Central memory CD8-positive, alpha-beta T cell (primary cell): ENCODE measurements at places on chromosomes 6 and 20.

DNA sequence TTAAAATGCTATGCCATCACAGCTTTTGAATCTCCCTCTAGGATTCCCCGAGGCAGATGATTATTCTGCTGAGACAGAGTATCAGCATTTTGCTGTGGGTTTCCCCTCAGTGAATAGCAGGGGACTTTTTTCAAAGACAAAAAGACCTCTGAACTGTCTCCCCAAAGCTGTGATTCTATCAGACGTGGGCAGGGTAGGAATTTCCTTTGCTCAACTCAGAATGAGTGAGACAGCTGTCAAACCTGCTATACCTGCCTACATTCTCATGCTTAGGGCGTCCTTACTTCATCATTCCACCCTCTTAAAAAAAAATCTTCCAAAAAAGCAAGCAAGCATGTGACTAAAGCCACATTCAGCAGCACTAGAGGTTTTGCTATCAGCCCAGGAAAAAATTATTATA is 147.6 kb upstream of the FAM83B start:
- DNase-seq: no peak

GRCh38 chr20:51284871-51285270 is 257.6 kb downstream of the NFATC2 start:
- no peak for DNase-seq

DNA sequence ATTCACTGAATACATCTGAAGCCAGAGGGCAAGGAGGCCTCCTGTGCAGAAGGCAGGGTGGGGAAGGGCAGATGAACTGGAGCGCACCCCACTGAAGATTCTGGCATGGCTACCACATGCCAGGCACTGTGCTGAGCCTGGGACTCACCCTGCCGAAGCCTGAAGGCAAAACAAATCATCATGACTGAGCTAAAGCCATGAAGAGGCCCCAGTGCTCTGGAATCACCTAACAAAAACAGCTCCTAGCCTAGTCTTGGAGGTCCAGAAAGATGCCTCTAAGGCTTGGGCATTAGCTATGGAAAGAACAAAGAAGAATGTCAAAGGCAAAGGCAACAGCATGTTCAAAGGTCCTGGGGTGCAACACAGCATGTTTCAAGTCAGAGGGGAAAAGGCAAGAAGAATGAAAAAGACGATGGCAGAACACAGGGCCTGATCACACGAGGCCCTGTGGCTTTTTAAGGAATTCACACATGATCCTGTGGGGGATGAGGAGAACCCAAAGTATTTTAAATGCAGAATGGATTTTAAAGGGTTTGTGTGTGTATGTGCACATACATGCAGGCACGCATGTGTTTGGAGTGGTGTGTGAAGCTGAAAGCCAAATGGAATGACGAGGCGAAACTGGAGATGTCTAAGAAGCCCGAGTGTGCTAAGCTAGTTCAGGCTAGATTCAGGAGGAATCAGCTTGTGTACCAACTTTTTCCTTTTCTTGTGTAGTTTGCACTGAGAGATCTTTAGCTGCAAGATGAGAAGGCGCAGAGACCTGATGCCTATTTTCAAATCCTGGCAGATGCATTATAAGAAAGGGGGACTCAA is 261.4 kb downstream of the ZNF217 start:
- DNase-seq: no peak

- no peak for DNase-seq
These were observed 13.2 kb upstream of the HMGA1 start for GRCh38 chr6:34223381-34223955.

- DNase-seq: no peak
These were observed 90.5 kb upstream of the HEY2 start for GRCh38 chr6:125658759-125659431.

DNA sequence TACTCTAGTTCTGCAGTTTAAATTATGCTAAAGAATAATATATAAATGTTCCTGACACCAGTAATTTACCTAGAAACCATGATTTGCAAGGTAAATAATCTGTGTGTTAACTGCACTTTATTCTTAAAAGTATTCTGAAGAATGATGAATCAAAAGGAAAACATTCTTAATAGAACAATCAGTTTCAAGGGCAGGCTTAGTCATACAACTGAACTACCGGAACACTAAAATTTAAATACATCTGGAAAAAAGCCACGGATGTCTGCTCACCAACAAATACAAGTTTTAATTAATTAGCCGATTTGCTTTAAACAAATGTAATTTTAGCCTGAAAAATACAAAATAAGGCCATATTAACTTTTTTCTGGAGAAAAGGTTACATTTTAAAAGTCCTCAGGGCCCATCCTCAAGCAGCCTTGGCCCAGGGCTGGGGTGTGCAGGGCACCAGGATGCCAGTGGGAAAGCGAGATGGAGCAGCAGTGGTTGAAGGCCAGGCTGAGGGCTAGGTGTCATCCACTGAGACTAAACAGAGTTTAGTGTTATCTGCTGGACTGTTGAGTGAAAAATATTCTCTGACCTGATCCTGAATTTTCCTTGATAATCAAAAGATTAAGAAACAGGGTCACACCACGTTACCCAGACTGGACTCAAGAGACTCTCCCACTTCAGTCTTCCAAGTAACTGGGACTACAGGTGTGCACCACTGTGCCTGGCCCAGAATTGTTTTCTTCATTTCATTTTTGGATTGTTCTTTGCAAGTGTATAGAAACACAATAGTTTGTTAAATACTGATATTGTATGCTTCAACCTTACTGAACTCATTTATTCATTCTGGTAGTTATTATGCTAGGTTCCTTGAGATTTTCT is 88.2 kb upstream of the DST start:
- no peak for DNase-seq

GRCh38 chr6:37143585-37143984 is 26.4 kb upstream of the PIM1 start:
- DNase-seq: no peak

GRCh38 chr6:17622144-17622543 is 22.0 kb downstream of the FAM8A1 start:
- DNase-seq: no peak

GRCh38 chr20:64223526-64224067 is 32.0 kb upstream of the PCMTD2 start:
- DNase-seq: no peak

DNA sequence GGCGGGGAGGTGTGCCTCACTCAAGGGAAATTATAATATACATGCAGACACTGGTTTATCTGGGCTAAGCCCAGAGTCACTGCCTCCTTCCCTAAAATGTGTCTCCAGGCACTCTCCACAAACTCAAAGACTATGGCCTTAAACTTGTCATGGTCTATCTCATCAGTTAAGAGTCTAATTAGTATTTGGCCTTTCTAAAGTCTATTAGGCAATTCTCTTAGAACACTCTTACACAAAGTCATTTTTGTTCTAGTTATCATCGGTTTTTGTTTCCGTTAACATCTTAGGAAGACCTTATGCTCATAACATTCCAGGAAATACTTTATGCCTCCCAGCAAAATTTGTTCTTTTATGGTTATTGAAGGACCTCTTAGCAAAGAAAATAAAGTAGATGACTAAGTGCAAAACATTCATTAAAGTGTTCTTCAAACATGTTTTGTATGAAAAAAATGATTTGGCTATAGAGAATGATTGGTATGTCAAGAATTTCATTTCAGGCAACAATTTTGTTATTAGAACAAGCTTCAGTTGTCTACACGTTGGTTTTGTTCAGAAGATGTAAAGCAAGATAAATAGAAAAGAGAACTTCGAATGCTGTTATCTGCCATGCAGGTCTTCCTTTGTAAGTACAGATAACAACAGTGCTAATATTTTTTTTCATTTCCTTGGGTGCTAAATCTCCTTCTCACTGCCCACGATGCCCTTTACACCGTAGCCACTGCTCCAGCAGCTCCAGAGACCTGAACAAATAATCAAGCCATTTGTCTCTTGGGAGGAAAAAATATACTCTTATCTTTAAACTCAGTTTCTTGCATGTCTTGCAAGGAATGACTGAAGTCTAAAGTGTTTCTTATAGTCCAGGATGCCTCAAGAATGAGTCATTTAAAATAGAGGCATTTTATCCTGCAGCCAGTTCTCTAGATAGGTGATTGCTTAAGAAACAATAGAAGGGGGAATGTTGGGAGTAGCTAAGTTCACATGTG is 170.4 kb downstream of the HTR1B start:
- DNase-seq: no peak

DNA sequence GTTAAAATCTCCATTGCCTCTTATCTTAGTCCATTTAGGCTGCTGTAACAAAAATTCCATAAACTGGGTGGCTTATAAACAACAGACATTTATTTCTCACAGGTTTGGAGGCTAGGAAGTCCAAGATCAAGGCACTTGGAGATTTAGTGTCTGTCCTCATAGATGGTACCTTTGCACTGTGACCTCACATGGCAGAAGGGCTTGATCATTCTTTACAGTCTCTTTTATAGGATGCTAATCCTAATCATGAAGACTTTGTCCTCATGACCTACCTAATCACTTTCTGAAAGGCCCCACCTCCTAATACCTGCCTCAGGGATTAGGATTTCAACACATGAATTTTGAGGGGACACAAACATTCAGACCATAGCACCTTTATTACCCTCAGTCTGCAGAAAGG is 6.6 kb downstream of the GLO1 start:
- no peak for DNase-seq

GRCh38 chr6:154352898-154353585 is 3.6 kb downstream of the IPCEF1 start:
- DNase-seq: no peak

DNA sequence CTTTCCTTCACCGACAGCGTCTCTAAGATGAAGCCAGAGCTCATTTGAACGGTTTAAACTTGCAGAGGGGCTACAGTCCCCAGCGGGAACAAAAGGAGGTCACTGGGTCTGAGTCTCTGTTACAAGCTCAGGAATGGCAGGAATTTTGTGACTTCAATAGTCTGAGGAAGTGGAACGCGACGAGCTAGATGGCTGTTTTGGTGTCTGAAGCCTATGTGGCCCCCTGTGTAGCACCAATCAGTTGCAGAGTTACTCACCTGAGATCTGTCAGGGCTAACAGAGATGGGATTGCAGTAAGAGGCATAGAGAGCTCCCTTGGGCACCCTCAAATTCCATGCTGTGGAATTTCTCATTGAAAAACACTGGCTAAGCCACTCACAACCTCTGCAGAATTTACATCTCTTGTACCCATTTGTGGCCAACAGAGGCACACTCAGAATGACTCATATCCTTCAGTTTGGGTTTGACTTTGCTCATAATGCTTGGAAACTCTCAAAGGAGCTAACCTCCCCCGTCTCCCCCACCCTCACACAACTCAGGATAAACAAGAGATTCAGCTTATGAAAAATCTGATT is 7.1 kb upstream of the TCP11 start:
- no peak for DNase-seq

DNA sequence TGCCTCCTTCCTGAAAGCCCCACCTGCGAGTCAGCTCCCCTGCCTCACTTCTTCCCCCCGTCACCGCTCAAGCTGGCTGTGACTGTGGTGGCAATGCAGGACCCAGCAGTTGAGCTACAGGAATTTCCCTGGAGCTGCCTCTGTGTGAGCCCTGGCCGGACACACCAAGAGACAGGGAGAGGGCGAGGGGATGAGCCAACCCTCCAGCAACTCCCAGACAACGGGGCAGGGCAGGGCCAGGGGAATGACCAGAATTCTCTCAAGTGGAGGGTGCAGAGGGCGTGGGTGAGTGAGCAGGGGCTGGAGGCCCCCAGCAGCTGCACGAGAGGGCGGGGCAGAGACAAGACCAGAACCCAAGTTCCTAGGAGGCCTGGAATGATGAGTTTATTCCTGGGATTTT is 4.9 kb upstream of the ARFGAP1 start:
- DNase-seq: no peak

GRCh38 chr20:32972181-32973076 is 31.8 kb downstream of the SUN5 start:
- peak; percentile 61 for DNase-seq

GRCh38 chr20:63404129-63405085 is 43.3 kb upstream of the CHRNA4 start:
- DNase-seq: no peak

DNA sequence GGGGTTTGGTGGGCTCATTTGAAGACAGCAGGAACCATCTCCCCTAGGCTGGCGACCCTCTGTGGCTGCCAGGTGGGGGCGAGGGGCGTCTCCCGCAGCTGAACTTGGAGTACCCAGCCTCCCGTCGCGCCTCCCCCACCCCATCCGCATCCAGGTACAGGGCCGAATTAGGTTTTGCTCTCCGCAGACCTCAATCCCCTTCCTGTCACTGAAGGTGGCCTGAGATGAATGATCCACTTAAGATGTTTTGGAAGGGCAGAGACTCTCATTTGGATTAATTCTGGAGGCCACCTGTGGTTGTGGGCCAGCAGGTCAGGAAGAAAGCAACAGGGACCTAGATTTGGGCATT is 493 bp downstream of the CD83 start:
- no peak for DNase-seq

DNA sequence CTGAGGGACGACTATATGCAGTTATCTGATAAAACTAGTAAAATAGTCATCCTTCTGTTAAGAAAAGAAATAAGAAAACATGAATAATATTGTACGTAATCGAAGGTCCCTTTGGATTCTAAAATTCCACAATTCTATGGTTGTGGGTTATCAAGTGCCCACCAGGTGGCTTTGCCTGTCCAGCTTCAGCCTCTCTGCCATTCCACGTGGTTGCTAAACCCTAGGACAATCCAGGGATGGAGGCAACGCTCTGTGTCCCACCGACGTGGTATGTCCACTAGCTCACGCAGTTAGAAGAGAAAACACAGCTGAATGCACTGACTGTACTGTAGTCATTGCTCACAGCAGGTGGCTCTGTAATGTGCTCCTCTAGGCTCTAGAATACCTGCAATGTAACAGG is 349.3 kb downstream of the FARS2 start:
- DNase-seq: no peak

GRCh38 chr6:156269751-156270369 is 507.3 kb upstream of the ARID1B start:
- no peak for DNase-seq
